ENCODE measurements at places on chromosomes 11 and 22.

DNA sequence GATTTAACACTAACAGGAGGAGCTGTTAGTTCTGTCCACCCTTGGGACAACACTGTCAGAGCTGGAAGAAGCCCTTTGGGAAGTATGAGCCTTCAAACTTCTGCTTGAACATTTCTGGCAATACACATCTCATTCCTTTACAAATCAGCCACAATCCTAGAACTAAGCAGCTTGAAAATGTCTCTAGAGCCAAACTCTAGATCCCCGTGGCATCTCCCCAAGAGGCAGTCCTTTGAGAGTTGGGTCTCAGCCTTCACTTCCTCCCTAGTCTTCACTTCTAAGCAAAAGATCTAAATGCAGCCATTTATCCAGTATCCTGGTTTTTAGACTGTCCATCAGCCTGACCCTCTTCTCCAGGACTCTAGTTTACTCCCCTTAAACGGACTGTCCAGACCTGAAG, 26.9 kb downstream of the ARFGAP2 start:
- no peak for DNase-seq

GRCh38 chr11:131888230-131888855, 517.9 kb downstream of the NTM start:
- DNase-seq = no peak

DNA sequence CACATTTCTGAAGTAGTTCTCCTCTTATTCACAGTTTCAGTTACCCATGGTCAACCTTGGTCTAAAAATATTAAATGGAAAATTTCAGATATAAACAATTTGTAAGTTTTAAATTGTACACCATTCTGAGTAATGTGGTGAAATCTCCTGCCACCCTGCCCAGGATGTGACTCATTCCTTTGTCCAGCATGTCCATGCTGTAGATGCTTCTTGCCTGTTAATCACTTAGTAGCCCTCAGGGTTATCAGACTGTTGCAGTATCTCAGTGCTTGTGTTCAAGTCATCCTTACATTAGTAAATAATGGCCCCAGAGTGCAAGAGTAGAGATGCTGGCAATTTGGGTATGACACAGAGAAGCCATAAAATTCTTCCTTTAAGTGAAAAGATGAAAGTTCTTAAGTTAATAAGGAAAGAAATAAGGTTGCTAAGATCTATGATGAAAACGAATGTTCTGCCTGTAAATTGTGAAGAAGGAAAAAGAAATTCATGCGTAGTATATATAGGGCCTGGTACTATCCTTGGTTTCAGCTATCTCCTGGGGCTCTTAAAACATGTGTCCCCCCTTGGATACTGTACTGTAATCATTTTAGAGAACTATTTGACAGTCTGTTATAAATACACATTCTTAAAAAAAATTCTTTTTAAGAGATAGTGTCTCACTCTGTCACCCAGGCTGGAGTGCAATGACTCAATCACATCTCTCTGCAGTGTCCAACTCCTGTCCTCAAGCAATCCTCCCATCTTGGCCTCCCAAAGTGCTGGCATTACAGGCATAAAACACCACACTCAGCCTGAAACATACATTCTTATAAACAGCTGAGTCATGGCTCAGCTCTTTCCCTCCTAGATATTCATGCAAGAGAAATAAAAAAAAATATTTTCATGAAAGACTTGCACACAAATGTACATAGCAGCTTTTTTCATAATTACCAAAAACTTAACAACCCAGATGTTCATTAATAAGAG, 31.3 kb downstream of the MTNR1B start:
- DNase-seq = no peak

GRCh38 chr11:35594680-35595079, 23.6 kb upstream of the FJX1 start:
- DNase-seq = no peak

- no peak for DNase-seq
Measured at GRCh38 chr11:65851083-65851579, 6.8 kb downstream of the CFL1 start.
